ENCODE measurements at places on chromosomes 1 and 21.

DNA sequence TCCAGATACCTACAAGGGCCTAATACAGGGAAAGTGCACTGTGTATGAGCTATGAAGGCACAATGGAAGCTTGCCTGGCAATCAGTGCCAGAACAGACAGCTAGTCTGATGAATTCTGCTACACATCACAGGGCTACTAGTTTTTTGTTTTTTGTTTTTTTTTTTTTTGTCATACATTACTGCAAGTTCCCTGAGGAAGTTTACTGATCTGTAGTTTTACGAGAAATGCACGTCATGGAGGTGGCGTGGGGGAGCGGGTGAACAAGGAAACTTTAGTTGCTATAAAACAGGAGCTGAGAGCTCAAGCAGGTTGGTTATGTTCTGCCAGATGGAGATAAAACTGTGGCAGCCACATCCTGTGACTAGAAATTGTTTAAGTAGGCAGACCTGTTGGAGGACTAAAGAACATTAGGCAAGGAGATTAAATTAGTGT, 17.7 kb downstream of the PTPRC start:
- DNase-seq = peak; percentile 85

GRCh38 chr21:41957991-41958766, 4.4 kb upstream of the C2CD2 start:
- no peak for DNase-seq

GRCh38 chr1:156656806-156657740, 15.2 kb downstream of the BCAN start:
- DNase-seq = peak; percentile 83

- DNase-seq = peak; percentile 32
These were observed 8.3 kb downstream of the MCOLN2 start for GRCh38 chr1:84988588-84988987.

DNA sequence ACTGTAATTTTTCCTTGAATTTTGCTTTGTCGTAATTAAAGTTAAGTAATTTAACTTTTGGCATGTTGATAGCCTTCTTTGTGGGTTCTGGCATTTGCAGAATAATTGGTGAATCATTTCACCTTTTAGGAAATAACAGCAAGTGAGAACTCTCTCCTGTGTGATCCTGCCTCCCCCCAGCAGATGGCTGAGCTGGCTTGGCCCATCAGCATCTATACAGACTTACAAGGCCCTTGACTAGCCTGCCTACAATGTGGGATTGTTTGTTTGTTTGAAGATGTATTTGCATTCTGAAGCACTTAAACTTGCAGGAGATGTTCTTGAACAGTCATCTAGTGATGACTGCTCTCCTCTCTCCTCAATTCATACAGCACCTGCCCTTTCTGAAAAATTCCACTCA, 55.9 kb downstream of the MACO1 start:
- DNase-seq = no peak

- DNase-seq = no peak
These were observed 222.7 kb upstream of the PTBP2 start for GRCh38 chr1:96498744-96499340.

GRCh38 chr1:84687714-84688462, 2.4 kb downstream of the SSX2IP start:
- DNase-seq = no peak

DNA sequence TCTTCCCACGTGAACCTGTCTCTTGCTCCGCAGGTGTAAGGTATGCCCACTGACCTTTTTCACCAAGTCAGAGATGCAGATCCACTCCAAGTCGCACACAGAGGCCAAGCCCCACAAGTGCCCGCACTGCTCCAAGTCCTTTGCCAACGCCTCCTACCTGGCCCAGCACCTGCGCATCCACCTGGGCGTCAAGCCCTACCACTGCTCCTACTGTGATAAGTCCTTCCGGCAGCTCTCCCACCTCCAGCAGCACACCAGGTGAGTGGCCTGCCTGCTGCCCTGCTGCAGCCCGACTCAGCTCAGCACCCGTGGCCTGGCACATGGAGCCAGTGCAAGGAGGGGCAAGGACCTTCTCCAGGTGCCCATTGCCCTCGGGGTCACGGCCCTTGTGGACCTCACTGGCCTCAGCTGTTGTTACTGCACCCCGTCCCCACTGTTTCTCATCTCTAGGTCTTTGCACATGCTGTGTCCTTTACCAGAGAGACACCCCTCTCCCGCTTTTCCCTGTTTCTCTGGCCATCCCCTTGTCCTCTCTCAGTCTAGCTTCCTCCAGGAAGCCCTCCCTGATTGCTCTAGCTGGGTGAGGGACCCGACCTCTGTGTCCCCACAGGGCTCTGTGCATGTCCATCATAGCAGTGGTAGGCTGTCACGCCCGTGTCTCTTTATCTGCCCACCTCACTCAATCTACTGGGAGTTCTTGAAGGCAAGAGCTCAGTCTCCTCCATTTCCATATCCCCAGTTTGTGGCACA, 25.4 kb downstream of the ZNF362 start:
- no peak for DNase-seq

GRCh38 chr1:237786066-237786719, 104.5 kb downstream of the ZP4 start:
- no peak for DNase-seq

DNA sequence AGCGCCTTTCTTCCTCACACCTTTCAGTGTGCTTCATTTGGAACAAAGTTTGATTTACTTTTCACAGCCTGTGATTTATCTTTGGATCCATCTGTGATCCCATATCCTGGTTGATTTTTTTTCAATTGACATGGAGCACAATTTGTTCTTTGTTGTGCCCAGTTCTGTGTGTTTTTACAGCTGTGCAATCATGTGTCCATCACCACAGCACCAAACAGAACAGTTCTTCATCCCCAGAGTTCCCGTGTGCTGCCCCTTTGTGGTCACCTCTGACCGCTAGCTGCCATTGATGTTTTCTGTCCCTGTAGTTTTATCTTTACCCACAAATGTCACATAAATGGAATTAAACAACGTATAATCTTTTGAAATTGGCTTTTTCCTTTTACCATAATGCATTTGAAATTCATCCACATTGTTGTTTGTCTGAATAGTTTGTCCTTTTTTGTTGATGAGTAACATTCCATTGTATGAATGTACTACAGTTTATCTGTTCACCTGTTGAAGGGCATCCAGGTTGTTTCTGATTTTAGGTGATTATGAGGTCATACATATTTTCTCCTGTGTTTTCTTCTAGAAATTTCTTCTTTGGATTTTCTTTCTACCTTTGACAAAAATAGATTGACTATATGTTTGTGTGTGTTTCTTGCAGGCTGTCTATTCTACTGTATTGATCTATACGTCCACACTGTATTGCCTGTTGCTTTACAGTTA, 17.4 kb downstream of the MIGA1 start:
- DNase-seq = no peak

- no peak for DNase-seq
These were observed 238.4 kb upstream of the DMRTA2 start for GRCh38 chr1:50661626-50662025.

DNA sequence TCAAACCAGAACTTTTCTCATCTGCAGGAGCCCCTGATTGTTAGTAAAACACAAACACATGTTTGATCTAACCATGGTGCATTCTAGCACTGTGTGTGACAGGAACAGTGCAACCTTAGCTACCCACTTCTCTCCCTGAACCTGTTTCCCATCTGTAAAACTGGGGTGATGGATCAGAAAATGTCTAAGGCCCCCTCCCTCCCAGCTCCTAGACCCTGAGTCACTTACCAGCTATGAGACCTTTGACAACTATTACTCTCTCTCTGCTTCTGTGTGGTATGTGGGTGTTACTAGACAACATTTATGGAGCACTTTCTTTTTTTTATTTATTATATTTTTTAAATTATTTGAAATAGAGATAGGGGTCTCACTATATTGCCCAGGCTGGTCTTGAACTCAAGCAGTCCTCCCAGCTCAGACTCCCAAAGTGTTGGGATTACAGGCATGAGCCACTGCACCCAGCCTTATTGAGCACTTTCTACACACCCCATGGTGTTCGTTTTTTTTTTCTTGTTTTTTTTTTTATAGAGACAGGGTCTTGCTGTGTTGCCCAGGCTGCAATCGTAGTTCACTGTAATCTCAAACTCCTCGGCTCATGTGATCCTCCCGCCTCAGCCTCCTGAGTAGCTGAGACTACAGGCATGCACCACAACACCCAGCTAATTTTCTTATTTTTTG, 2.6 kb downstream of the INPP5B start:
- DNase-seq = no peak

DNA sequence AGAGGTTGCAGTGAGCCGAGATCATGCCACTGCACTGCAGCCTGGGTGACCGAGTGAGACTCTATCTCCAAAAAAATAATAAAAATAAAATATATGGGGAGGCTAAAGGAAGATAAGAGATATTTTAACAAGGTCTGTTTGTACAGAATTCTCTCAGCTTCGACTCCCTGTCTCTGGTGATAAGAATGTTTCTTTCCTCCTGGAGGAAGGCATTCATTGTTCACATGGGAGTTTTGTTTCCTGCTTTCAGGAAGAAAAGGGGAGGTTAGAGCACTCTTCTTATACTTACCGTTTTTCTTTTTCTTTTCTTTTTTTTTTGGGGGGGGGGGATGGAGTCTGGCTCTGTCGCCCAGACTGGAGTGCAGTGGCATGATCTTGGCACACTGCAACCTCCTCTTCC, 2.0 kb upstream of the NAXE start:
- DNase-seq = no peak

DNA sequence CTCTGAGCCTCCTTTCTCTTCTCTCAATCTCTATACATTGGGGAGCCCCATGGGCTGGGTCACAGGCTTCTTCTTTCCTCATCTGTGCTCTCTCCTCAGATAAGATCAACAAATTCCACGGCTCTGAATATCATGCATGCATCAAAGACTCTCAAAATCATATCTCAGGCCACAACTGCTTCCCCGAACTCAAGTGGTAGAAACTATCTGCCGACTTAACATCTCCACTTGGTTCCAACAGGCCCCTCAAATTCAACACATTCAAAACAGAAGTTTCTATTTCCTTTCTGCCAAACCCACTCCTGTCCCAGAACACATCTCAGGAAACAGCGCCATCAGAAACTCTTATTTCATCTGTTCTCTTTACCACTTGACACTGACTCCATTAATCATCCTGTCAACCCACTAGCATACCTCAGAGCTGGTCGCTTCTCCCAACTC, 16.7 kb downstream of the DDX59 start:
- DNase-seq = peak; percentile 29

DNA sequence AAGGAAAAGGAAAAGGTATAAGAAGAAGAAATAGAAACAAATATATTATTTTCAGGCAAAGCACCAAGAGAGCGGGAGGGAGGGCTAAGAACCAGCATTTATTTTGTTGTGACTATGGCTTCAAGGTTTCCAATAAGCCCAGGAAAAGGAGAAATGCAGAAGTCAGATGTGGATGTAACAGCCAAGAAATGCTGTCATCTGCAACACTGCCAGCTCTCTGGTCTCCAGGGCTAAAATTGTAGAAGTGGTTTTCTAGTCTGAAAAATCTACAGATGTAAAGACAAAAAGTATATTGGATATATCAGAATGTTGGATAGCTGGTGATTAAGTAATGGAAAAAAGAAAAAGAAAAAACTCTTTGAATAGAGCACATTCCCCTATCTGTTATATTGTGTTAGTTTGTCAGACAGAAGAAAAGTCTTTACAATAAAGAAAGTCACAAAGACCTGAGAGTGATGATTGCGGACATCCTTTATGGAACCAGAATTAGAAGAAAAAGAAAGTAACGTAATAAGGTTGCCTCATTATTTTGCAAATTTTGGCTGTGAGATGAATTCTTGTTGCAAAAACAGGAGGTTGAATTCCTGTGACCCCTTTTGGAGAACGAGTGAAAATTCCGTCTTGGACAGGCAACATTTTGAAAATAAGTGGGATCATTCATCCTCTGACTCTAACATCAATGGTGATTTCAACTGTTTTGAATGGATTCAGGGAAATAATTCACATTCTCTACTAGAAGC, 938.1 kb downstream of the TTLL7 start:
- no peak for DNase-seq

GRCh38 chr1:100780814-100781213, 61.3 kb downstream of the VCAM1 start:
- DNase-seq = no peak

All from stimulated activated CD4-positive, alpha-beta T cell treated with anti-CD3 and anti-CD28 coated beads, Interleukin-15, amount 100 ng/mL, for 24 hours (primary cell).